Mucosa of gallbladder (tissue), 1 donor: ENCODE measurements at places on chromosomes 5 and 9.

DNA sequence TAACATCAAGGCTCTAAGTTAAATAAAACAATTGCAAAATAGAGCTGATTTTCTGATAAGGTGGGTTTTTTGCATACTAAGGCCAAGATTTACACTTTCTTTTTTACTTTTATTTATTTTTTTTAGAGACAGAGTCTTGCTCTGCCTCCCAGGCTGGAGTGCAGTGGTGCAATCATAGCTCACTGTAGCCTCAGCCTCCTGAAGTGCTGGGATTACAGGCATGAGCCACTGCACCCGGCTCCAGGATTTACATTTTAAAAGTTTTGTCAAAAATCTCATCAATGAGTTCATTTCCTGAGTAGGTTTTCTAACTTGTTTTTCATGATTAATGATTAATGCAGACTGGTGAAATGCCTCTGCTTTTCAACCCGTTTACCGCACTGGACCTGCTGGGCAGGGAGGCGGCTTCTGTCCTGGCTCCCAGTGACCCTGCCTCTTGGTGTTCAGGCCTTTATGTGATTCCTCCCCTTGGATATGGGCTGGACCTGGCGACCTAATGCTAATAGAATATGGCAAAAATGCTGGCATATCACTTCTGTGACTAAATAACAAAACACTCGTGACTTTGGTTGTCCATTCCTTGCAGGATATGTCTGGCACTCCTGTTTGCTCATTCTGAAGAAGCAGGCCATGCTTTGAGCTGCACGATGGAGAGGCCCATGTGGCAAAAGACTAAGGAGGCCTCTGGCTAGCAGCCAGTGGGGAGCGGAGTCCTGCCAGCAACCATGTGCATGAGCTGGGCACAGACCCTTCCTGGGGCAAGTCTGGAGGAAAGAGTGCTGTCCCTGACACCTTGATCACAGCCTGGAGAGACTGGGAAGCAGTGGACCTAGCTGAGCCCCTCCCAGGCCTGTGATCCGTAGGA is 72.2 kb upstream of the PTCH1 start:
- no peak for DNase-seq

DNA sequence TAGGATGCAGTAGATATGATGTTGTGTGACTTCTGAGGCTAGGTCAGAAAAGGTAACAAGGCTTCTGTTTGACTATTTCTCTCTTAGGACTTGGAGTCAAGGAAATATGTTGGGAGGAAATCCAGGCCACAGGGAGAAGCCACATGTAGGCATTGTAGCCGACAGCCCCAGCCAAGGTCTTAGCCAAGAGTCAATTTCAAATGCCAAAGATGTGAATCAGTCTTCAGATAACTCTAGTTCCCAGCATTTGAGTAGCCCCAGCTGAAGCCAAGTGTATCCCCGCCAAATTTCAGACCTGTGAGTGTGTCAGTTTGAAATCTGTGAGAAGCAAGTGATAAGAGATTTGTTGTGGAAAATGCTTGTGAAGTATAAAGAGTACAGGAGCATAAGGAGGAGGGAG is 38.1 kb upstream of the ISL1 start:
- DNase-seq: no peak

- no peak for DNase-seq
Measured at GRCh38 chr9:137760426-137760825, 117.2 kb upstream of the CACNA1B start.

GRCh38 chr9:73270967-73271721 is 119.5 kb downstream of the ANXA1 start:
- DNase-seq: no peak

GRCh38 chr5:147780924-147781573 is 1.5 kb downstream of the JAKMIP2 start:
- no peak for DNase-seq

GRCh38 chr5:66426259-66427138 is 169.7 kb upstream of the MAST4 start:
- no peak for DNase-seq
